Erythroblast (primary cell): ENCODE measurements at places on chromosomes 3 and 15.

DNA sequence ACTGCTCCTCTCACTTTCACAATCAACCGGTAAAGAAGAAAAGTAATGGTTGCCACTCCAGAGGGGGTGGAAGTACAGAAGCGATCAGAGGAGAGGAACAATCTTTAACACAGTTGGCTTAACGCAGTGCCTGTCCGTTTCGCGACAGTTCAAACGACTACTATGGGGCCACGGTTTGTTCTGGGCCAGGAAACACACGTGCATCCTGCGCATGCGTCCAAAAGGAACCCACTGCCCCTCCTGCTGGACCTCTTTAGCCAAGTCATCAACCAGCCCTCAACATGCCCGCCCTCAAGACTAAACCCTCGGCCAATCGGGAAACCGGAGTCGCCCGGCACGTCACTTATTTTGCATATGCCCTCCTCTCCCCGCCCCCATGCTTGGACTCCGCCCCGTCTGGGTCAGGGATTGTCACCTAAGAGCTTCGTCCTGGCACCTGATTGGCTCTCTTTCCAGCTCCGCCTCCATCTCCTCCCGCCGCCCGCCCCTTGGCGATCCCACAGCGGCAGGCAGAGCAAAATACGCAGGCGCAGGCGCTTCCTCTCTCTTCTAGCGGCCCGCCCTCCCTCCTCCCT lies 345 bp upstream of the CDV3 start:
- no peak for DNase-seq

GRCh38 chr3:133996996-133997395 lies 32.7 kb downstream of the SLCO2A1 start:
- DNase-seq = no peak

DNA sequence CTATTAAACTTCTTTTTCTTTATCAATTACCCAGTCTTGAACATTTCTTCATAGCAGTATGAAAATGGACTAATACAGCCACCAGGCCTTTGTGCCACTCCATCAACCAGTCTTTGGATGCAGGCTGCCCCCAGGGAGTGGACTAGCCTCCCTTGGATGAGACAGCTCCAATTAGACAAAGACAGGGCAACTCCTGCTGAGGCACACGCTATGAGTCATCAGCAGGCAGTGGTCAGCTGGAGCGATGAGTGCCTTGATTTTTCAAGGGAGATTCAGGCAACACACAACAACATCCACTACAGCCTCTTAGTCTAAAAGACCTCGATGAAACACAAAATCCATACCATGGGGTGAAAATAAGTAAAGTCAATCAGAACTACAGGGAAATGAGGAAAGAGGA lies 160.1 kb downstream of the ARRDC4 start:
- no peak for DNase-seq

GRCh38 chr3:65233561-65233960 lies 545.8 kb upstream of the ADAMTS9 start:
- no peak for DNase-seq

DNA sequence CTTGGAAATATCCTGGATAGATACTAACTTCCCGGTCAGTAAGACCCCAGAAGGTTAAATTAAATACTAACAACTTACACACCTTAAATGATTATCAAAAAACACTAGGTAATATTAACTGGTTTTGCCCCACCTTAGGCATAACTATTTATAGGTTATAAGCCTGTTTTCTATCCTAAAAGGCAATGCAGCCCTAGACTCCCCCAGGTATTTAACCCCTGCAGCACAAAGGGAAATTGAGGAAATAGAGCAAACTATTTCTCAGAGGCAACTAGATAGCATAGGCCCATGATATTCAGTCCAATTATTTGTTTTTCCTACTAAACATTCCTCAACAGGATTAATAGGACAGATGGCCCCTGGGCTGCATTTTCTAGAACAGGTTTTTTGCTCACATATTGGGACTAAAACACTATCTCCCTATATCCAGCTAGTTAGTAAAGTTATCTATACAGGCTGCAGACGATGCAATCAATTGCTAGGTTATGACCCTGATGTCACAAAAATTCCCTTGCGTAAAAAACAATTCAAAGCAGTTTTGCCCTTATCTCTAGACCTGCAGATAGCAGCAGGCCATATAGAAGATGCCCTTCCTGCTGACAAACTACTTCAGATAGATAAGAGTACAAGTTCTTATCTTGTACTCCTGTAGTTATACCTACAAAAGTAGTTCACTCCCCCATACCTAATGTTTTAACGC lies 221.3 kb downstream of the DTWD1 start:
- peak; percentile 6 for DNase-seq

DNA sequence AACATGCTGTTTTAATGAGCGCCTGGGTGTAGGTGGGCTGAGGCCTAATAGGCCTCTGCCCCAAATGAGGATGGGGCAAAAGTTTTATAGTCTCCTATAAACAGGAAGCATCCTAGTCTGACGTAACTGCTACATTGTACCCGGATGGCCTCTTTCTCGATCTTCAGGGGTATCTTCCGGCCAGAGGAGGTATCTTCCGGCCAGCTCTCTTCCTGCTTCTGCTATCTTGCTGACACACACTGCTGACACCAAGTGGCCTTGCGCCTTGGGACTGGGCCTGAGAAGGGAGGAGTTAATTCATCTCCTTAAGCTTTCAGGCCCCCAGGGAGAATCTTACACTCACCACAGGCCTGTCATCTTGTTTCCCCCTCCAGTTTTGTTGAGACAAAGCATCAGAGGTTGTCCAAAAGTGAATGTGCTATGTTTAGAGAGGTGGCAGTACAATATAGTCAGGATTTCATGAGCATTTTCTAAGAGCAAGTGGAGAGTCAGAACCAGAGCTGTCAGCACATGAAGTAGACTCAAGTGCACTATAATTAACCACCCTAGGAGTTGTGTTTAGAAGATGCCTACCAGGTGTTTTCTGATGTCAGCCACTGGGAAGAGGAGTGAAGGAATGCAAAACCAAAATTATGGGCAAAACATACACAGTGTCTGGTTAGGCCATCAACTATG lies 15.6 kb upstream of the IGSF10 start:
- DNase-seq = peak; percentile 67

- DNase-seq = peak; percentile 92
Measured at GRCh38 chr15:65551183-65551582, 20.9 kb downstream of the HACD3 start.

GRCh38 chr3:197734667-197735318 lies 1.9 kb downstream of the RUBCN start:
- no peak for DNase-seq

- no peak for DNase-seq
Measured at GRCh38 chr15:82549199-82549665, 9.0 kb upstream of the RPS17 start.

DNA sequence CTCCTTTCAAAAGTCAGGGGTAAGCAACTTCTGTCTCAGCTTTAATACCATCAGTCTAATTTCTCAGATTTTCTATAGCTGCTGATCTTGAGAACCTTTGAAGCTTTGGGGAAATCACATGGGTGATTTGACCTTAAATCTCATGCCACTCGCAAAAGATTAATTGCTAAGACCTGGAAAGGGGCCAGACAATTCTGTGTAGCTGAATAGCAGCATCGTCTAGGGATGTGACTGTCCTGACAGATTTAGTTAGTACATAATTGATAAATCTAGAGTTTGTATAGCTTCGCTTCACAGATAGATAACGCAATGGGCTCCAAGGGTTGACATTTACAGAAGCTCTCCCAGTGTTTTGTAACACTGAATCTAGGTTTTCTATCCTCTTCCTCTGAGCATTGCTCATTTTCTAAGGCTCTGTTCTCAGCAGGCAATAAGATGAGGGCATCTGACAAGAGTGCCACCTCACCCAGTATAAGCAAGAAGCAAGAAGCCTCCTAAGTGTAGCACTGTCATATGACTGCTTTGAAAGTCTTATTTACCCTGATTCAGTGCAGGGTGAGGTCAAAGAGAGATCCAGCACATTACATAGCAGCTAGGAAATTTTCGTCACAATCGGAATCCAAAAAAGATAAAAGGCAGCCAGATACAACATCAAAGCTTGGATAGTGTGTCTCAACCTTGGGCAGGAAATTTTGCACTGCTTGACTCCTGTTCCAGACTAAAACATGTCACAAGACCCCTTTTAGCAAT lies 47.7 kb upstream of the DUT start:
- no peak for DNase-seq

GRCh38 chr3:27095553-27096222 lies 273.5 kb downstream of the NEK10 start:
- no peak for DNase-seq

GRCh38 chr3:65848024-65848423 lies 190.7 kb downstream of the MAGI1 start:
- no peak for DNase-seq

GRCh38 chr3:112308151-112308911 lies 14.3 kb upstream of the SLC9C1 start:
- peak; percentile 34 for DNase-seq

- DNase-seq = no peak
Measured at GRCh38 chr3:18247776-18248310, 177.3 kb downstream of the SATB1 start.

DNA sequence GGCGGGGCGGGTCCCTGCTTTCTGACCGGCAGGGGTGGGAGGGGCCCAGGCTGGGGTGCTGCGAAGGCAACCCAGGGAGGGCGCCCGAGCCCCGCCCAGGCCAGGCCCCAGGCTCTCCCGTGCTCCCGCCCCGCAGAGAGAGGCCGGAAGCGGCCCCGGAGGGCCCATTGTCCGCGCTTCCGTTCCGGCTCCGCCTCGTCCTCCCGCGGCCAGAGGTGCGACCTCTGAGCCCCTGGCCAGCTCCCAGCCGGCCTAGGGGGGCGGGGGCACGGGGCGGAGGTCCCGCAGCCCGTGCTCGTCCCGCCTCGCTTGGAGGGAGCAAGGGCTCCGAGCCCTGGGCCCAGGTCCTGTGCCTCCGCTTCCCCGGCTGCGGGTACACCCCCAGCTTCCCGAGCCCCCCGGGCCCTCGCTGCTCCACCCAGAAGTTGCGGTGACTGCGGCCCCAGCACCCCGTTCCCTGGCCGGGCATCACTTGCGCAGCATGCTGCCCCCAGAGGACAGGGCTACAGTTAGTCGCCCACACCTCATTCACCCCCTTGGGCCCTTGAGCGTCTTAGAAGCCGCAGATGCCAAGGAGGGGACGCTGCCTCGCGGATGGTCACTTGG lies 20.4 kb upstream of the PLXND1 start:
- DNase-seq = peak; percentile 87

DNA sequence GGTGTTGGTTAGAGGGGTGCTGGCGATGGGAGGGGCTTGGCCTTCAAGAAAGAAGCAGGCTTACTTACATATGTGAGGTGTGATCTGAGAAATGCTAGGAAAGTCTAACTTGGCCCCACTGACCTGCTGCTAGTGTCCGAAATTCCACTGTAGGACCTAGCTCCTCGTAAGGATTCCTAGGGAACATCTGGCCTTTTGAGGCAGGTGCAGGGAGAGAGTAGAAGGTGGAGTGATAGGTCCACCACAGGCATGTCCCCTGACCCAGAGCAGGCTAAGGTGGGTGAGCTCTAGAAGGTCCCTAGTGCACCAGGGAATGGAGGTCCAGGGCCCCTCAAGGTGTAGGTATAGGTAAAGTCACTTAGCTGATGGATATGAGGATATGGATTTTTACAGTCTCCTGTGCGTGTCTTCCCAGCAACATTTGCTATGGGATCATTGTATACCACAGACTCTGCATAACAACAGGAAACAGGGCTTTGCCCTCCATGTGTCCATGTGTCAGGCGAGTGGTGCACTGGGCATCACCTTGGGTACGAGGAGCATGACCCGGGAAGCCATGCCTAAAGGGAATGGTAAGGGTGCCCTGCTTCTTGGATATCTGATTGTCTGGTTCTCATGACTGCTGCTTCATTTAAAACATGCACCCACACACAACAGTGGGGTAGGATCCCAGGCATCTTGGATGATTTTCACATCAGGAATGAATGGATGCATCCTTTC lies 32.6 kb downstream of the POMGNT2 start:
- DNase-seq = no peak

DNA sequence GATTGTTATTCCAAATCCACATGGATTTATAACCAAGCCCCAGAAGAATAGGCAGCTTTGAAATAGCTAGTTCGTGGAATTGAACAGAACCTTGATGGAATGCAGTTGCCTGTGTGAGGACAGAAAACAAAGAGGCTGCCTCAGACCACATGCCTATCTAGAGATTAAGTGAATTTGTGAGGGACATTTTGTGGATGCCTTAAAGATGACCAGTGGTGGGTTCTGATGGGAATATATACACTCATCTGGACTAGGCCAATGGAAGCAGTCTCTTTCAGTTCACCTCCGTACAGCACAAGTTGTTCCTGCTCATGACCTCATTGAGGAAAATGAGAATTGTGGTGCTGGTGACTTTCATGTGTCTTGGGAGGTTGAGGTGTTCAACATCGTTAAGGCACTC lies 63.2 kb upstream of the PYDC2 start:
- DNase-seq = no peak

DNA sequence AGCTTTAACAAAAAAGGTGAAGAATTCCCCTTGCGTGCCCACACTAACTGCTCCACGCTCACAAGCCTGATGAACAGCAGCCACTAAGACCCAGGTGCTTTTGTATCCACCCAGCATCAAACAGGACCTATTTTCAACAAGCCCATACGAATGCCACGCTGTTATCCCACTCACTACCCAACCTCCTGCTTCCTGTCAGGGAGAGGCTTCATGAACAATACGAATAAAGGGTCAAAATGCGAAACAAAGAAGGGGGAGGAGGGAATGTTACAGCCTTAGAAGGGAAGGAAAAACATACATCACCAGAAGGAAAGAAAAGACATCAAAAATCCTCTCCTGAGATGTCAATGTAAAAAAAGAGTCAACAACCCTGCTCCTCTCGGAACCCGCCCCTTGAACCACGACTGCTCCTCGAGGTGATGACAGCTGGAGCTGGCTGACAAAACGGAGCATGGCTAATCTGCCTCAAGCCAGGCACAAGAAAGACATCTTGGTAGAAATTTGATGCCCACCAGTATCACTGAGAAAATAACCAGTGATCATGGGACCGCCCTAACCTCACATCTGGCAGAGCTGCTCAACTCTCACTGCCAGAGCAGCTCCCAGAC lies 9.7 kb downstream of the ERC2 start:
- no peak for DNase-seq

DNA sequence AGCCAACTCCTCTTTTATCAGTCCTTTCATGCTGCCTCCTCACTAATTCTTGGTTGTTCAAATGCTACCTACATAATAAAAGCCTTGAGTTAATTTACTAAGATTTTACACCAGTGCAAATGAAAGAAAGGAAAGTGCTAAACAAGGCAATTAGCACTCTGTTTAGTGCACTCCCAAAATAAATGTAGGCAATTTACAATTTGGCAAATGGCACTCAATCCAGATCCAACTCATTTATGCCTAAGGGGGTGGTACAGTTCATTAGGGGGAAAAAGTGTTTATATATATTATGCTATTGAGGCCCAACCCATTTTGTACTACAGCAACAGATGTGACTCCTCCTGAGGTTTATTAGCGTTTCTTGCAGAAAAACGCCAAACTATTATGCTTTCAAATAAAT lies 370.1 kb downstream of the NR2F2 start:
- no peak for DNase-seq
